Dermis microvascular lymphatic vessel endothelial cell (primary cell): ENCODE measurements at places on chromosomes 16 and 17.

DNA sequence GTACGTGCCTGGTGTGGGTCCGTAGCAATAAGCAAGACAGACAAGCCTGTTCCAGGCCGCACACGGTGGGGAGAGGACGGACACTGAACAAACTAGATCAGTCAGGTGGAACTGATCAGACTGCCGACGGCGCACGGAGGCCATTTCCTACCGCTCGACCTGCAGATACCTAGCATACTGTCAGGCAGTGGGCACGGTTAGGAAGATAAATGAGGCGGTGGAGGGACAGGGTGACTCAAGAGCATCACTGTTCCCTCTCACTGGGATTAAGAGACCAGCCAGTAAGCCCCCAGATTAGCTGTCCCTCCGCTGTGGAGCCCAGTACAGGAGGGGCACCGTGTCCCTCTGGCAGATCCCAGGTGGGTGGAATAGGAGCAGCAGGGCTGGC is 4.8 kb downstream of the AANAT start:
- no peak for DNase-seq

DNA sequence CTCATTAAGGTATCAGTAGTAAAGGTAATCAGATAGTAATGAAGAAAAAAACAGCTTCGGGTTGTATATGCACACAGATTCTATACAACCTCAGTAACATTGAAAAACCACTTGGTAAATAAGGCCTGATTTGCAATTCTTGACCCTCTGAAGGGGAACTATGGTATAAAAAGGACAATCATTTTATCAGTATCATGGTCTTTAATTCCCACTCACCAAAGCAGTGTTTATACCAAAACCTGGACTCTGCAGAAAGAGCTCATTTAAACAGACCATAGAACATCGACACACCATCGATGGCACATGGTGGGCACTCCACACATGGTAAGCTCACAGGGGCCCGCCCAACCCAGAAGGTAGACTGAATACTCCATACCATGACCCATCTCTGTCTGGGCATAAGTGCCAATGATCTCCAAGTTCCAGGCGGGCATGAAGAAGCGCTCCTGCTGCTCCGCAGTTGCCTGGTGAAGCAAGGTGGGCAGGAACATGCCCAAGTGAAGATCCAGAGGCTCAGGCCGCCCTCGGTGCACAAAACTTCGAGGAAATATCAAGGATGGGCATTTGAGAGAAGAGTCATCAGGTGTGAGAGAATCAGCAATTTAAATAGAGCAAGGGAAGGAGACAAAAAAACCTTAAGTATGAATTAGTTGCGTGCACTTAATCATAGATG is 19.0 kb downstream of the ACOX1 start:
- no peak for DNase-seq

DNA sequence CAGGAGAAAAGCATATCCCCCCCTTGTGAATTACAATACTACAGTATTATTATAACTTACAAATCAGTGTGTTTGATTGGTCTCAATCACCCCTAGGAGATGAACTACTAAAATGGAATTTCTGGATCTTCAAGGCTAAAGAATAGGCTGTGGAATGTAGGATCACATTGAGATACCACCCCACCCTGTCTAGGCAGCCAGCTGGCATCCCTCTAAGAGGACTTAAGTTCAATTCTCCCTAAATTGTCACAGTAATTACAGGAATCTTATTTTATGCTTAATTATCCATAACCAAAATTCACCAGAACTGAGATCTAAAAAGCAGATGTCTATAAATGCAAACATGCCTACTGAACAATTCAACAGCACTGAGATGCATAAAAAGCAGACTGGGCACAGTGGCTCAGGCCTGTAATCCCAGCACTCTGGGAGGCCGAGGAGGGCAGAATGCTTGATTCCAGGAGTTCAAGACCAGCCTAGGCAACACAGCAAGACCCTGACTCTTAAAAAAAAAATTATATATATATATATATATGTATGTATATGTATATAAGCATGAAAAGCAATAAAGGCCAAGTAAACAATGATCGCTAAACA is 12.0 kb downstream of the AP1G1 start:
- no peak for DNase-seq

DNA sequence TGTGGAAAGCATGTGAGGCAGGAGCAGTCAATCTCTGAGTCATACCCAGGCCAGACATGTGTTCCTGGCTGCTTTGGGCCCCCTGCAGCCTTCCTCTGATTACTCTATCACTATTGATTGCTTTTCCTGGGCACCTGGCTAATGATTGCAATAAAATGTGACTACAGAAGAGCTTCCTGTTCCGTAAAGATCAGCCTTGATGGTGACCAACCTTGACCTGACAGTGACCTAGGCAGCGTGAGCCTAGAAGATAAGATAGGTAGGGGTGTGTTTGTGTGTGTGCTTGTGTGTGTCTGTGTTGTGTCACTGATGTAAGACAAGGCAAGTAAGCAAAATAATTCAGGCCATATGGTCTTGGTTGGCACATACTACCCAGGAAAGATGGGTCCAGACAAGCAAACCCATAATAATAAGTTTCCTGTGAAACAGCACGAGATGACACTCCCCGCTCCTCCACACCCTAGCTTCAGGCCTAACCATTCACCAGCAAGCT is 367.7 kb upstream of the CDH11 start:
- no peak for DNase-seq

DNA sequence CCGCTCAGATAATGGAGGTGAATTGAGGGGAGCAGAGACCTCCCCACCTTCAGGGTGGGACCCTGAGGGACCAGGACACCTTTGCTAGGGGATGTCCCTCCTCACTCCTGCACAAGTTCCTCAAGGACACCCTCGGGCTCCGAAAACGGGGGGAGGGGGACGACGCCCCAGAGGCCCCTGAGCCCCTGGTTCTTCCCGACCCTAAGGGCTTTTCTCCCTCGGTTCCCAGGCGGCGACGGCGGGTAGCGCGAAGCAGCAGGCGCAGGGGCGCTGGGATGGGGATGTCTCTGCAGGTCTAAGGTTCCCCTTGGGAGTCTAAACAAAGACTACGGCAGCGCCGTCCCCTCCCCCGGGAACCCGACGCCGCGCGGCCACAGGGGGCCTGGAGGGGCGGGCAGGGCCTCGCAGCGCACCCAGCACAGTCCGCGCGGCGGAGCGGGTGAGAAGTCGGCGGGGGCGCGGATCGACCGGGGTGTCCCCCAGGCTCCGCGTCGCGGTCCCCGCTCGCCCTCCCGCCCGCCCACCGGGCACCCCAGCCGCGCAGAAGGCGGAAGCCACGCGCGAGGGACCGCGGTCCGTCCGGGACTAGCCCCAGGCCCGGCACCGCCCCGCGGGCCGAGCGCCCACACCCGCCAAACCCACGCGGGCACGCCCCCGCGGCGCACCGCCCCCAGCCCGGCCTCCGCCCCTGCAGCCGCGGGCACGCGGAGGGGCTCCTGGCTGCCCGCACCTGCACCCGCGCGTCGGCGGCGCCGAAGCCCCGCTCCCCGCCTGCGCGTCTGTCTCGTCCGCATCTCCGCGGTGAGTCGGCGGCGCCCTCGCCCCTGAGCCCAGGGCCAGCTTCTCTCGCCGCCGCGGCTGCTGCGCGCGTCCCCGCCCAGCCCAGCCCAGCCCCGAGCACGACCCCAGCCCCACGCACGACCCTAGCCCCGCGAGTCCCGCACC is 36.7 kb upstream of the NDRG4 start:
- DNase-seq = no peak

- DNase-seq = peak; percentile 29
These were observed 418.0 kb upstream of the PSMD7 start for GRCh38 chr16:73878611-73879010.

DNA sequence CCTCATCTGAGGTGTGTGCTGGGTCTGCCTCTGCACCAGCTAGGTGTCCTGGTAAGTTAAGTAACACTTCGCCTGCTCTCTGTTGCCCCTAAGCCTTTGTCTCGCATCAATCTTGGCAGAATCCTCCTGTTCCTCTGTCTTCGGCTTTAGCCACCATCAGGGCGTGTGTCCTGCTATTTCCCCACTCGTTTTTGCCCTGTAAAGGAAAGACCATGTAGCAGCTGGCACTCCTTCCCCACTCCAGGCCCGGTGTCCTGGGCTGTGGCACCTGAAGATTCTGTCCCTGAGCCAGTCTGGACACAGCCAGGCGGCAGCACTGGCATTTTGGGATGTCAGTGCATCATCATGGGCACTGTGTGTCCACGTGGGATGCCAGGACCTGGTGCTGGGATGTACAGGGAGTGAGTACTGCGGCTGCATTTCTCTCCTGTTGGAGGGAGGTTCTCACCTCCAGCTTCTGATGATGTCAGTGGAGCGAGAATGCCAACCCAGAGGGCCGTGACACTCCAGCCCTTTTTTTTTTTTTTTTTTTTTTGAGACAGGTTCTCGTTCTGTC is 26.2 kb upstream of the FOXK2 start:
- no peak for DNase-seq

GRCh38 chr17:80220054-80220735 is at the start of the genes SGSH and SLC26A11:
Gene SGSH, minus strand, starts transcription at chr17:80220333. Its CDS starts 20 bp downstream, at chr17:80220313.
Gene SLC26A11, plus strand, starts transcription at chr17:80220427. Its CDS starts 1,134 bp downstream, at chr17:80221561.
- DNase-seq = peak; percentile 5

DNA sequence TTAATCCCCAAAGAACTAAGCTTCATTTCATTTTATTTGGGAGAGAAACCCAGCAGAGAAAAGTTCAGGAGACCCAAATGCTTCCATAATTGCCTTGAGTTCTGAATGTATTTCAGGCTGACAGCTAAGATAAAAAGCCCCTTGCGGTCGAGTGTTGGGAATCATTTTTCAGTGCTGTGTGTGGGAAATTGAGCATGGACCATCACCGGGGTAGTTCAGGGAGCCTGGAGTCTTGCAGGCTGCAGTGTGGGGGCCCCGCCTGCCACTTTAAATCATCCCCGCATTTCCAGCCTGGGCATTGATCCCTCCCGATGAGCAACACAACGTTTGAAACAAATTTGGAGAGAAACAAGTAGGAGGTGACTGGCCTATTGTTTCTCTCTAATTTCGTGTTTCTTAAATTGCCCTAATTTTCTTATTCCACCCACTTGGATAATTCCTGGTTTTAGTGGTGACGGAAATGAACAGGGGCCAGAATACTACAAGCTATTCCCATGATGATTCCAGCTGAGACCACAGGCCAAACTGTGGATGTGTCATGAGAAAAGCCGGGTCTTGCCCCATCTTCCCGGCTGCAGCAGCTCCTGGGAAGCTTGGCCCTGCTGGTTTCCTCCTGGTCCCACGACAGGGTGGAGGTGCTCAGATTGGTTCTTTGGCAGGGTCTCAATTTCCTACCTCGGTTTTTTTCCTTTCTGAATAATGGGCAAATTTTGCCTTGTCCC is 75.1 kb downstream of the FOXL1 start:
- no peak for DNase-seq

DNA sequence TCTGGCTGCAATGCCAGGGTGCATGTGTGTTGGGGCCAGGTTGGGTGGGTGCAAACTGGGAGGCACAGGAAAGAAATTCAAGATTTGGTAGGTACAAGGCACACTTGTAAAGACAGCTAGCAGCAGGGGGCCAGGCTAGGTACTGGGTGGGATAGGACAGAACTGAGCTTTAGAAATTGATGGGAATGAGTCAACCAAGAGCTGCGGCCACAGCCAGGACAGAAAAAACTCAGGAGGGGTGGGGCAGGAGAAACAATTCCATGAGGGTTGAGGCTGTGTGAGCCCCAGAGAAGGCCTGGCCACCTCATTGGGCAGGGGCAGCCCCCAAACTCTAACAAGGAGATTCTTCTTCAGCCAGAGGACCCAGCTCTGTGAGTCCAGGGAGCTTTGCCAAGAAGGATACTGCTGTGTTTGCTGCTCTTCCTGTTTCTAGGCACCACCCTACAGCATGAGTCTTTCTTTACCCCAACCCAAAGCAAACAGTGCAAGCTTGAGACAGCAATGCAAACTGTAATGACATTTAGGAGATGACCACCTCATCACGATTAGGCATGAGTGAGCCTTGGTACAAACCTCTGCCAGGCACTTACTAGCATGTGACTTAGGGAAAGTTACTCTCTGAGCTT is 21.3 kb upstream of the CCDC182 start:
- no peak for DNase-seq

DNA sequence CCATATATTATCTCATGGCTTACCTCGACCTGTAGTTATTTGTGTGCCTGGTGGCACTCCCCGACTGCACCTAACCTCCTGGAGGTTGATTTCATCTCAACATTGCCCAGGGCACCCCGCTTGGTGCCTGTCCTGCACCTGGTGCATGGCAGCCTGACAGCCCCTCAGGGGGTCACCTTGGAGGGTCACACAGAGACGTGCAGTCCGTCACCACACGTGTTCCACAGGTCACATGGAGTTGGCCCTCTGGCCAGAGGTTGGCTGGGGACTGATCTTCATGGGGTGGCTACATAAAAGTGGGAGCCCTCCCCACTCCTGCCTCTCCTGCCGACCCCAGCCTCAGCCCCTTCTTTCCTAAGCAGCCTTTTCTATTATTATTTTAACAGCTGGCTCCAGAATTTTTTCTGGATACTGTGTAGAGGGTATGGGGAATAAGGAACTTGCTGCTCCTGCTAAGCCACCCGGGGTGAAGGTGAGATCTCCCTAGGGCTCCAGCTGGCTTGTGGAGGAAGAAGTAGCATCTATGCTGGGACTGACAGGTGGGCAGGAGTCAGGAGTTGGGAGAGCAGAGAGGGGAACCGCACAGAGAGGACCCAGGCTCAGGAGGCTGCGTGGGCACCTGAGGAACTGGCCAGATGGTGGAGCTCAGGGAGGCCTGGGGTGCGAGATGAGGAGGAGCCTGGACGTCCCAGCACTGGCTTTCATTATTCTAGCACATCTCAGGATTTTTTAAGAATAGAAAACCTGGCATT is 12.5 kb upstream of the NKD1 start:
- no peak for DNase-seq

DNA sequence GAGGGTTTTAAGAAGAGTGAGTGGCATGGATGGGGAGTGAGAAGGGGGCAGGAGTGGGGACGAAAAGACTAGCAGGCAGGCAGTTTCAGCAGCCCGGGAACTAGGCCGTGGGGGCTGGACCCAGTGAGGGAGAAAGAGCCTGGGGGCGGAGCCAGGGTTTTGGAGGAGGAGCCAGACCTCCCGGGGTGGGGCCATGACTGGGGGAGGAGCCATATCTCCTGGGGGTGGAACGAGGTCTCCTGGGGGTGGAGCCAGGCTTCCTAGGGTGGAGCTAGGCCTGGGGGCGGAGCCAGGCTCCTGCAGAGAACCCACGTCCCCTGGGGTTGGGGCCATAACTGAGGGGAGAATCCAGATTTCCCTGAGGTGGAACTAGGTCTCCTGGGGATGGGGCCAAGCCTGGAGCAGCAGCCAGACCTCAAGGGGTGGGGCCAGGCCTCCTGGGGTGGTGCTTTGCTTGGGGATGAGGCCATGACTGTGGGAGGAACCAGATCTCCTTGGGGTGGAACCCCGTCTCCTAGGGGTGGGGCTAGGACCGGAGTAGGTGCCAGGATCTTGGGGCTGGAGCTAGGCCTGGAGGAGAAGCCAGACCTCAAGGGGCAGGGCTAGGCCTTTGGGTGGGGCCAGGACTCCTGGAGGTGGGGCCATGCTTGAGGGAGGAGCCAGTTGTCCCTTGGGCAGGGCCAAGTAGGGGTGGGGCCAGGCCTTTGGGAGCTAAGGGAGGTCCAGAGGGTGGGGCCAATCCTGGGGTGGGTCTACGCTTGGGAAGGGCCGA is 41.7 kb upstream of the JPH3 start:
- DNase-seq = no peak

DNA sequence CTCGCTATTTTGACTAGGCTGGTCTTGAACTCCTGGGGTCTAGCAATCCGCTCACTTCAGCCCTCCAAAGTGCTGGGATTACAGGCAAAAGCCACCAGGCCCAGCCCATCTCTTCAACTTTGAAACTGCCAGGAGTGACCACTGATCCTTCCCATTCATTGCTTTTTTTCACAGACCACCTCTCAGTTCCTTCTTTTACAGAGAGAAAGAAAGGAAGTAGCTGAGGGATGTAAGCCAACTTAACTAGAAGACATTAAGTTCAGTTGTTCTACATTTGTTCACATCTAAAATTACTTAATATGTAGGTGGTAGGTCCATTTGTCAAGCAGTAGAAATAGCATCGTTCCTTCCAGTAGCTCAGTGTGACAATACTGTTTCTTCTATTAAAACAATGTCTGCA is 219.8 kb downstream of the STX8 start:
- DNase-seq = no peak

- peak; percentile 85 for DNase-seq
These were observed 12.3 kb upstream of the CDRT4 start for GRCh38 chr17:15479703-15480102.
